Stomach (tissue), 19 donors: ENCODE measurements at places on chromosomes 7 and 10. TPM values are rescaled to one million over a fixed set of nuclear protein-coding genes. Genes with fewer than 3 reads are reported as not detected.

- no peak overlapping the region for H3K4me3 ChIP-seq
- peaks cover 7% of the 10 kb centered on the region for H3K36me3 ChIP-seq
- no peaks in the 10 kb centered on the region for H3K4me1 ChIP-seq
- DNase-seq, result no peak
- peak overlapping the region; percentile 37 for H3K27ac ChIP-seq
These were observed 27.1 kb upstream of the CC2D2B start for GRCh38 chr10:95880704-95881103.

Gene CPEB3
- 11.2 TPM for total RNA-seq

DNA sequence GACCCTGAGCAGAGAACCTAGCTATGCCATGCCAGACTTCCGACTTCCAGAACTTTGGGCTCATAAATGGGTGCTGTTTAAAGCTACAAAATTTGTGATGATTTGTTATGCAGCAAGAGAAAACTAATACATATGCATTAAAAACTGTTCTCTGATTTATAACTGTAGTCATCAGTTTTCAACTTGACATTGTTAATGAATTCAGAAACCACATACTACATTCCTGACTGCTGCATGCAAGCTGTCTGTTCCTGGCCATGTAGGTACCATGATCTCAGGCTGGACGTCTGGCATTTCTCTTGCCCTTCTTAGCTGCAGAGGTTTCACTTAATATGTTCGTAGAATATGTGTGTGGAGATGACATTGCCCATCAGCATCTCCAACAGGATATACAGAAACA lies 28.4 kb downstream of the MKX start:
- no peaks in the 10 kb centered on the region for H3K4me1 ChIP-seq
- H3K4me3 ChIP-seq, result no peak overlapping the region
- no peak for DNase-seq
- no peaks in the 10 kb centered on the region for H3K27me3 ChIP-seq

Gene PDE6C
- not detected for total RNA-seq

DNA sequence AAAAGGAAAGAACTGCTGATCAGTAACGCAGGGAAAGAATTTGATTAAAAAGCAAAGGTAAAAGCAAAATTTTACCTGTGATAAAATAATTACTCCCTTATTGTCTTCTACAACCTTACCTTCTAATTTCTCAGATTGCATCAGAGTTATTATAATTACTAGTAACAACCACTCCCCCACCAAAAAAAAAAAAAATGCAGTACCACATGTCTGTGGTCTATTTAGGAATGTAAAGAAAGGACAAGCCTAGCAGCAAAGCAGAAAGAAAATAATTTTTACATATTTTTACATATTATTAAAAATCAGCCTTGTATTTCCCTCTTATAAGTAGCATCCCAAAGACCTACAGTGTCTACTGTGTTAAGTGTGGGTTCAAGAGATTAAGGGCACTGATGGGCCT lies 430.4 kb downstream of the TFEC start:
- no peaks in the 10 kb centered on the region for H3K4me1 ChIP-seq
- H3K27ac ChIP-seq, result no peak overlapping the region
- no peaks in the 10 kb centered on the region for H3K27me3 ChIP-seq
- DNase-seq, result no peak
- no peaks in the 10 kb centered on the region for H3K36me3 ChIP-seq
- H3K4me3 ChIP-seq, result no peak overlapping the region

DNA sequence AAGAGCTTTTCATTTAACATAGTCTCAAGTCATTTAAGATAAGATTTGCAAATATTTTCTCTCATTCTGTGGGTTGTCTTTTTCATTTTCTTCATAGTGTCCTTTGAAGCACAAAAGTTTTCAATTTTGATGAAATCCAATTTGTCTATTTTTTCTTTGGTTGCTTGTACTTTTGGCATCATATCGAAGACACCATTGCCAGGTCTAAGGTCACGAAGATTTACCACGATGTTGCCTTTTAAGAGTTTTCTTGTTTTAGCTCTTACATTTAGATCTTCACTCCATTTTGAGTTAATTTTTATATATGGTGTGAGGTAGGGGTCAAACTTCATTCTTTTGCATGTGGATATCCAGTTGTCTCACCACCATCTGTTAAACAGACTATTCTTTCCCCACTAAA lies 34.7 kb downstream of the TMEM270 start:
- no peaks in the 10 kb centered on the region for H3K27me3 ChIP-seq
- no peak overlapping the region for H3K4me3 ChIP-seq
- H3K27ac ChIP-seq, result peak overlapping the region; percentile 61
- no peaks in the 10 kb centered on the region for H3K36me3 ChIP-seq
- H3K4me1 ChIP-seq, result peaks cover 19% of the 10 kb centered on the region
- no peak for DNase-seq
